Activated CD8-positive, alpha-beta memory T cell treated with anti-CD3 and anti-CD28 coated beads for 36 hours (primary cell): ENCODE measurements at places on chromosomes 12 and 14. TPM values are rescaled to one million over a fixed set of nuclear protein-coding genes. Genes with fewer than 3 reads are reported as not detected.

Gene IL26
- total RNA-seq = 1.2 TPM

Gene LMBR1L
- total RNA-seq = 32.5 TPM

Gene SRRM4
- total RNA-seq = not detected

Gene DPPA3
- not detected for total RNA-seq

Gene CHGA
- not detected for total RNA-seq
